ENCODE measurements at places on chromosomes 5 and 9.

- DNase-seq, result no peak
Measured at GRCh38 chr9:83596899-83597504, 25.9 kb upstream of the IDNK start.

DNA sequence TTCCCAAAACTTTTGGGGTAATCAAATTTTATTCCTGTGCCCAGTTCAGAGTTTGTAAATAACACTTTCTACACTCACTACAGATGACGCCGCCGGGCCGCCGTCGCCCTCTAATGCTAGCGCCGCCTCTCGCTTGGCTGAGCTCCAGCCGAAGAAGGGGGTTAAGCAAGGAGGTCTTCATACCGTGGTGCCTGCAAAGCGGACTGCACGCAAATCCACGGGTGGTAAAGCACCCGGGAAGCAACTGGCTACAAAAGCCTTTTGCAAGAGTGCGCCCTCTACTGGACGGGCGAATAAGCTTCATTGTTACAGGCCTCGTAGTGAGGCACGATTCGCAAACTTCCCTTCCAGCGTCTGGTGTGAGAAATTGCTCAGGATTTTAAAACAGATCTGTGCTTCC, 280.4 kb downstream of the MEF2C start:
- DNase-seq, result no peak

- no peak for DNase-seq
Measured at GRCh38 chr5:141657937-141658545, 6.8 kb upstream of the FCHSD1 start.

DNA sequence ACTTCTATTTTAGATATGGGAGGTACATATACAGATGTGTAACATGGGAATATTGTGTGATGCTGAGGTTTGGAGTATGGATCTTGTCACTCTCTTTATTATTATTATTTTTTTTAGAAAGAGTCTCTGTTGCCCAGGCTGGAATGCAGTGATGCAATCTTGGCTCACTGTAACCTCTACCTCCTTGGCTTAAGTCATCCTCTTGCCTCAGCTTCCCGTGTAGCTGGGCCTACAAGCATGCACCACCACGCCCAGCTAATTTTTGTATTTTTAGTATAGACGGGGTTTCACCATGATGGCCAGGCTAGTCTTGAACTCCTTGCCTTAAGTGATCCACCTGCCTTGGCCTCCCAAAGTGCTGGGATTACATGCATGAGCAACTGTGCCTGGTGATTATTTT, 138.4 kb upstream of the SLC28A3 start:
- no peak for DNase-seq

DNA sequence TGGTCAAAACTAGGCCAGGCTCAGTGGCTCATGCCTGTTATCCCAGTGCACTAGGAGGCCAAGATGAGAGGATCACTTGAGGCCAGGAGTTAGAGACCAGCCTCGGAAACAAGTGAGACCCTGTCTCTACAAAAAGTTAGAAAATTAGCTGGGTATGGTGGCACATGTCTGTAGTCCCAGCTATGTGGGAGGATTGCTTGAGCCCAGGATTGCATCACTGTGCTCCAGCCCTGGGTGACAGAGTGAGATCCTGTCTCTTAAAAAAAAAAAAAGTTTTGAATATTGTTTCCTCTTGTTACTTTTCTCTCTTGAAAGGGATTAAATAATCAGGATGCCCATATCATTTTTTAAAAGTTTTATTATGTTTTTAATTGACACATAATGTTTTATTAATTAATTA, 7.6 kb downstream of the ARHGEF37 start:
- no peak for DNase-seq

DNA sequence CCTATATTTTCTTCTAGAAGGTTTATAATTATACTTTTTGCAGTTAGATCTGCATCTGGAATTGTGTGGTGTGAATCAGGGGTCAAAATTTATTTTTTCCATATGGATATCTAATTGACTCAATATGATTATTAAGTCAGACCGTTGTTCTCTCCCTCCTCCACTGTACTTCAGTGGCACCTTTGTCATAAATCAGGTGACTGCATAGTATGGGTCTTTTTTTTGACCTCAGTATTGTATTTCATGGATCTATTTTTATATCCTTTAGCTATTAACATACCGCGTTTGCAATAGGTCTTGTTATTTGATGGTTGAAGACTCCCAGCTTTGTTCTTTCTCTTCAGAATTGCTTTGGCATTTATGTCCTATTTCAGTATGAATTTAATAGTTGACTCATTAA, 107.4 kb downstream of the BOD1 start:
- DNase-seq, result no peak

GRCh38 chr9:95907794-95908193, 32.3 kb downstream of the ERCC6L2 start:
- DNase-seq, result no peak

DNA sequence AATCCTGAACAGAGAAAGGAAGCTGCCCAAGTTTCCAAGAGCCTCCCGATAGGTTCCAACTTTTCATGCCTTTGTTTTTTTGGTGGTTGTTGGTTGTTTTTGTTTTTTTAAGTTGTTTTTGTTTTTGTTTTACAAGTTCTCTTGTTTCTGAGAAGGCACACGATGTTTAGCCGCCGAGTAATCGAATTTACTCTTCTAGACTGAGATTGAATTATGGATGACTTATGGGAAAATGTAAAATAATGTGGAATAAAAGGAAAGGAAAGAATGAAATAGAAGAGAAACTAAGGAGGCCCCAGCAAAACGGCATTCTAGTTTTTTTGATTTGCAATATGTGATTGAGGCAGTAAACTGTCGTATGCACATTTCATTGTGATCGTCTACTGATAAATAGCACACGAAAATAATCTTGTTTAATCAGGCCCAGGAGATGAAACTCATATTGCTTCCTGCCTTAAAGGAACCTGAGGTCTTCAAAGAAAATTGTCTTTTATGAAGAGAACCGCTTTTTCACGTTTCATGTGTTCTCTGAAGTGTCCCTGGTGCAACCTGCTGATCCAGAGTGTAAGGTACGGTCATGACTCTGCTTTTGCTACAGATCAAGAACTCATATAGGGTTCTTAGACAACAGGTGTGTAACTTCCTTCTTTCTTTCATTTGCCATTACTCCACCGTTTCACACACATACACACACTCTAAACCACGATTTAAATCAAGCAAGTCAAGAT, 1.3 kb upstream of the GNAQ start:
- no peak for DNase-seq

GRCh38 chr9:134666208-134666607, 24.6 kb downstream of the COL5A1 start:
- DNase-seq, result no peak

- DNase-seq, result no peak
Measured at GRCh38 chr5:173984218-173984617, 4.8 kb upstream of the C5orf47 start.

DNA sequence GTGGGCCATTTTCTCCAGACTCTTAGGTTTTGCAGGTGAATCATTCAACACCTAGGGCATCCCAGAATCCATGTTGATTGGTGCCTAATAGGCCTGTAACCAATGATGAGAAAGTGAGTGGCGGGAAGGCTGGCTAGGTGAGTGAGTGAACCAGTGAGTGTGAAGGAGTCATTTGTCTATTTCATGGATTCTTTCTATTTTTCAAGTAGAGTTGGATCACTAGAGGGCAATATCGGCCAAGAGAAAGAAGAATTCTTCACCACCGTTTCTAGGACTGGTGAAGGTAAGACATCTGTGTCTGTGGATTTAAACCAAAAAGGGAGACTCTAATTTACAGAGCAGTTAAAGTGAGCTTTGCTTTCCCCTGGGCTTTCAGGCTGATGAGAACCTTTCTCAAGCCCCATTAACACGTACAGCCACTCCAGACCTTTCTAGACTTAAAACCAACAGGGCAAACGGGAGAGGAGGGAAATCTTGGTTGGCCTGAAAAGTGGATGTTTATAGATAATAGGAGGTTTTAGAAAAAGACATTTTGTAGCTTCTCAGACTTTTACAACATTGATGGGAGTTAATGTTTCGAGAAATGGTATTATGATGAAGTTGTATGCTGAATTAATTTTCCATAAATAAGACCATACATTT, 114.3 kb upstream of the IL12B start:
- DNase-seq, result no peak

DNA sequence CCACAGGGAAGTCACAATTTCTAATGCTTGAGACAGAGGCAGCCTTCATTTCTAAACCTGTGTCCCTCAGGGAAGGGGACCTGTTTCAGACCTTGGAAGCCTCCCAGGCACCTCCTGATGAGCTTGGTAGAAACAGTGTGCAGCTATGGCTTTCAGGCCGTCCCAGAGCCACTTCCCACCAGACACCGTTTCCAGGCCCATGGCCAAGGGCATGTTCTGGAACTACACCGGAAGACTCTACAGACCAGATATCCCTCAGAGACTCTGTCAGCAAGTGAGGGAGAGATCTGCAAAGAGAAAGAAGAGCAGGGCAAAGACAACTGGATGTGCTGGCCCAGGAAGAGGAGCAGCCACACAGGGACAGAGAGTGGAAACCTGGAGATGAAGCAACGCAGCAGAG, 82.2 kb upstream of the HSPA9 start:
- no peak for DNase-seq

DNA sequence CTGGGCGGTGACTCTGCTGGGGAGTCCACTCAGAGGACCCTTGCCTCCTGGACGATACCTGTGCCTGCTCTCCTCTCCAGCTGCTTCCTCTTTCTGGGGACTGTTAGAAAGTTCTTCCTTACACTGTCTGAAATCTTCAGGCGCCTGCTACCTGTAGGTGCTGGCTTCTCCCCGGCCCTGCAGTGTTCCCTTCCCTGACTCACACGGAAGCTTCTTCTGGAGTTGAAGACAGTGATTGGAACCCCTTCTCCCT, 562 bp downstream of the GSN start:
- no peak for DNase-seq

- DNase-seq, result no peak
Measured at GRCh38 chr5:118981783-118982182, 6.6 kb downstream of the DTWD2 start.

DNA sequence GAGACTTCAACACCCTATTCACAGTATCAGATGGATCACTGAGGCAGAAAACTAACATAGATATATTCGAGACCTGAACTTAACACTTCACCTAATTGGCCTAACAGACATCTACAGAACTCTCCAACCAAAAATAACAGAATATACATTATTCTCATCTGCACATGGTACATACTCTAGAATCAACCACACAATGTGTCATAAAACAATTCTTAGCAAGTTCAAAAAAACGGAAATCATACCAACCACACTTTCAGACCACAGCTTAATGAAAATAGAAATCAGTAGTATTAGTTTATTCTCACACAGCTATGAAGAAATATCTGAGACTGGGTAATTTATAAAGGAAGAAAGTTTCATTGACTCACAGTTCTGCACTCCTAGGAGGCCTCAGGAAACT, 387.9 kb downstream of the DEPDC1B start:
- no peak for DNase-seq

DNA sequence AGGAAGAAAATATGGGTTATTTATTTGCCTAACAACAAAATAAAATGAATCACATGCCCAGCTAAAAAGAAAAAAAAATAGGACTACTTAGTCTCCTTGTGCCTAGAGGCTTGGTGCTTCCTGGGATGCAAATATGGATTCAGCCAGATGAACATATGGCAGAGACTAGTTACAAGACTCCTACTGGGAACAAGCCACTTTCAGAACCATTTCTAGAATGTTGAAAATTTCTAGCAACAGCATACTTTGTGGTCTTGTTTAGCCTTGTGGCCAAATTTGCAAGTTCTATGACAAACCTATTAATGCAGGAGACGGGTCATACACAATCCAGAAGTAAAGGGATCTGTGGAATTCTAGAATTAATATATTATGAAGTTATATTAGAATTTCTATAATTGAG, 198.7 kb downstream of the CHSY3 start:
- DNase-seq, result no peak

- DNase-seq, result no peak
Measured at GRCh38 chr5:33369485-33370465, 71.0 kb upstream of the TARS1 start.

DNA sequence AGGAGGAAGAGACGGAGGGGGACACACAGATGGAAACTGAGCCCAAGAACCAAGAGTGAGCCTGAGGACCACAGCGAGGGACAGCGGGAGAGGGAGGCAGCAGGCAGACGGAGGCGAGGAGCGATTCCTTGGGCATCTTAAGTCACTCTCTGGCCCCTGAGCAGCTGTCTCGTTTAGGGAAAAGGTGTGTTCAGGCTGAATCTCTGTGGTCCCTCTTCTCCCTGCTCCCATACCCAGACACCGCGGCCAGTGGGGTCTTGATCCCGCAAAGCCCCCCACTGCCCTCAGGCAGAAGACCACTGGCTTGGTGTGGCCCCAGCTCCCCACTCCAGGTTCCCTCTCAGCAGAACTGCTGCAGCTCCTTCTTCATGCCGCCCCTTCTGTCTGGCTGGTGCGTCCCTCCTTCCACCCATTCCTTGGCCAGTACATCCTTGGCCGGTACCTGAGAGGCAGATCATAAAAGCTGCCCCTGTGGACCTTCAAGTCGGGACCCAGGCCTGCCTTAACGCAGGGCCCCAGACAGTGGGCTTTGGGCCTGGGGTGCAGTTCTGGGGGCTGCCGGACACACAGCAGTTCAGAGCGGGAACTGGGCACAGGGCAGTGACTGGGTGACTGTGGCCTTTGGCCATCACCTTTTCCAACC, 5.8 kb upstream of the RALGDS start:
- no peak for DNase-seq

GRCh38 chr5:116824751-116825438, 250.3 kb upstream of the SEMA6A start:
- no peak for DNase-seq

DNA sequence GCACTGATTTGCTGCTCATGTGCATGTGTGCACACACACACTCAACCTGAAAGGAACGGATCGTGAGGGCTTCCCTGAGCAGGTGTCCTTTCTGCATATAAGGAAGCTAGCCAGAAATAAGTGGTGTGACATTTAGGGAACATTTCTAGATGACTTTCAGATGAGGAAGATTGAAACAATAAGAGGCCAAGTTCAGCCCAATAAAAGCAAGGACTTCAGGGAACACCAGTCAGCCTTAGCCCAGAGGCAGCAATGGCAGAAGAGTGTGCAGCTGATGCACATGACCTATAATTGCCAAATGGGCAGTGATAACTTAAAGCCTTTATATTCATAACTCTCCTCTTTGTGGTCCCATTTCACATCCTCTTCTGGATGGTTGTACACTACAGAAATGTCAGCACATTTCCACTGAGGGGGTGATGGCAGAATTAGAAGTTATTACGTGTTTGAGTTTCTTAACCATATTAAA, 255.5 kb downstream of the TRIM32 start:
- no peak for DNase-seq

GRCh38 chr5:139642213-139642612, 5.9 kb upstream of the CXXC5 start:
- no peak for DNase-seq

GRCh38 chr5:174717826-174718455, 6.4 kb upstream of the MSX2 start:
- DNase-seq, result no peak

DNA sequence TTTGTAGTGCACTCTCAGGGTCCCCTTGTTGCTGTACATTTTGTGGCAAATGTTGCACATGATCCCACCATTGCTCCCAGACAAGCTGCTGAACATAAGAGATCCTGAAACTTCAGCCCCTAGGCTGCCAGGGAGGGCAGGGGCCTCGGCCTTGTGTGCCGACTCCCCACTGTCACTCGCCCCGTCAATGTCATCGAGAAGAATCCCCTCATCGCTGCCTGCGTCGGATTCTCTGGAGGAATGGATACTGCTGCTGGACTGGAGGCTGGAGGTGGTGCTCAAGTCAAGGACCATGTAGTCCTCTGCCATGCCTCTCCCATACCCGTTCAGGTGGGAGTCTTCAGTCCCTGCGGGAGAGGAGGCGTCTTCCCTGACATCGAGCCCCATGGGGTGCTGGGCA, 451.3 kb downstream of the BNC2 start:
- DNase-seq, result no peak
